ENCODE measurements at places on chromosomes 12 and 14. TPM values are rescaled to one million over a fixed set of nuclear protein-coding genes. Genes with fewer than 3 reads are reported as not detected.

DNA sequence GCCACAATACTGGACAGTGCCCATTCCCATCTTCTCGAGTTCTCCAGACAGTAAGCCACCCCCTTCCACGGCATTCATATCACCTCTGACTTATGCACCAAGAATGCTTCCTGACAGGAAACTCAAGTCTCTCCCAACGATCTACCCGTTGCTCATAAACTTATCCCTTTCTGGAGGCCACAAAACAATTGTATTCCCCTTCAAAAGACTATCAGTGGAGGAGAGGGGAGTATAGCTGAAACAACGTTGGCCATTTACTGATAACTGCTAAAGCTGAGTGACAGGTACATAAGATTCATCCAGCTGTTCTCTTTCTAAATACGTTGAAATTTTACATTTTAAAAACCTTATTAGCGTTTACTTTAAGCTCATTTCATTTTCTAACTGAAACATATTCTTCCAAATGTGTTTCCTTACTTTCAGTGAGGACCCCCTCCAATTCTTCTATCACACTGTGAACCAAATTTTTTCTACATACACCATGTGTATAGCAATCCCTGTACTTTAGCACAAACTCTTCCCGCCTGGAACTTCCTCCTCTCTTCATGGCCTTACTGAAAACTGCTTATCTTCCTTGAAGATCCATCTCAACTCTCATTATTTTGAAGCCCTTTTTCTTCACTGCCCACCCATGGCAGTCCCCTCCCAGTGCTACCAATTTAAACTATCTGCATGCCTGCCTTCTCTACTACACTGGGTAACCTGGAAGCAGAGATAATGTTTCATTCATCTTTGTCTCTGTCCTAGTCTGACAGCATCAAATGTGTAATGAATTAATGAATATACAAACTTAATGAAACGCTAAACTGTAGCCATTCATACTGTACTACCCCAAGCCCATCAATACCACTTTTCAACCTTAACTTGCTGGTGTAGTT is 28.8 kb downstream of the ATXN2 start:
- DNase-seq = peak; percentile 51

- DNase-seq = no peak
Observed at GRCh38 chr12:162467-163307, 51.3 kb downstream of the SLC6A12 start.

DNA sequence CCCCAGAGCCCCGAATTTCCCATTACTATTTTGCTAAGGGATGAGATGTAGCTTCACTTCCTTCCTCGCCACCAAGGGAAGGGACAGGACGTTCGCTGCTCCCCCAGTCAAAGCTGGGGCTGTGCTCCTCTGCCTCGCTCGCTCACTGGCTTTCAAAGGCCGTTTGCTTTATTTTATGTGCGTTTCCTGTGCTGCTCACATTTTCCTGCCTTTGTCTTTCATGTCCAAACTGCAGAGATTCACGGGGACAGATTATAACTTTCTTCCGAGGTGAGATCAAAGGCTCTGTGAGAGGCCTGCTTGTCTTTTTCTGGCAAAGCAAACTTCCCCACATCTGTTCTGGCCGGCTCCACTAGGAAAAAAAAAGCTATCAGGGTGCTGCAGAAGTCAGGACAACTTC is 76.0 kb upstream of the FZD10 start:
- DNase-seq = no peak

DNA sequence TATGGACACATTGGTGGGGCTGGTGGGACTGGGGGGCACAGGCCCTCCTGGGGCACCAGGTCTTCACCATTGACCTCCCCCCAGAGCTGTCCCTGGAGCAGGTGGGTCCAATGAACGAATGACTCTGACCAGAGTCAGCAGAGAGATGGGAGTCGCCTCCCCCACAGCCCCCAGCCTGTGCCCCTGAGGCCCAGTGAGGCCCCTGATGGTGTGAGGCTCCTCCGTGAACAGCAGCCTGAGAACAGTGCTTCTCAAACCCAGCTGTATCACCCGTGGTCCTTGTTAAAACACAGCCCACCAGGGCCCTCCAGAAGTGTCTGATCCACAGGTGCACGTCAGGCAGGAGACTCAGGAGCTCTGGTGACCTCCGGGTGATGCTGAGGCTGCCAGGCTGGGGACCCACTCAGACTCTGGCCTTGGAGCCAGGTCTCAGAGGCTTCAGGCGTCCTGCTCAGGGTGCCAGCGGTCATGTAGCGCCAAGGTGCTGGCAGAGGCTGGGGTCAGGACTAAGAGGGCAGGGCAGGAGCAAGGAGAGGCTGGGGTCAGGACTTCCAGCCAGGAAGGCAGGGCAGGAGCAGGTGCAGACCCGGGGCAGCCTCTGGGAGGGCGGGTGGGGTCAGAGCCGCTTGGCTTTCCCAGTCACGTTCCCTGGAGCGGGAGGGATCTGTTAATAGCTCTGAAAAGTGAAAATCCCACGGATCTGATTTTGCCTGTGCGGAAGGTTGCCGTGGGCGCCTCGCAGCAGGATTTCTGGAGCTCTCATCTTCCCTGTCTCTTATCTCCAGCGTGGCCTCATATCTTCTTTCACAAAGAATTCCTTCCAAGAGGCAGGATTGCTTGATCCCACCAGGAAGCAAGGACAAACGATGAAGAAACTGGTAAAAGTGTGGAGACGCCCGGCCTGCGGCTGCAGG is 35.0 kb downstream of the GALNT9 start:
- DNase-seq = no peak

- DNase-seq = no peak
Observed at GRCh38 chr12:121797937-121798786, 4.7 kb upstream of the RHOF start.

Gene KRT83
- polyA plus RNA-seq = not detected

GRCh38 chr12:95789126-95790032 is 1.2 kb downstream of the NTN4 start:
- DNase-seq = no peak

Gene LRP1
- 49.9 TPM for polyA plus RNA-seq

GRCh38 chr12:128318341-128318740 is 51.4 kb downstream of the TMEM132C start:
- no peak for DNase-seq

- DNase-seq = no peak
Observed at GRCh38 chr14:64364907-64365306, 23.2 kb upstream of the MTHFD1 start.

GRCh38 chr14:36363704-36364103 is 43.3 kb upstream of the MBIP start:
- DNase-seq = no peak

DNA sequence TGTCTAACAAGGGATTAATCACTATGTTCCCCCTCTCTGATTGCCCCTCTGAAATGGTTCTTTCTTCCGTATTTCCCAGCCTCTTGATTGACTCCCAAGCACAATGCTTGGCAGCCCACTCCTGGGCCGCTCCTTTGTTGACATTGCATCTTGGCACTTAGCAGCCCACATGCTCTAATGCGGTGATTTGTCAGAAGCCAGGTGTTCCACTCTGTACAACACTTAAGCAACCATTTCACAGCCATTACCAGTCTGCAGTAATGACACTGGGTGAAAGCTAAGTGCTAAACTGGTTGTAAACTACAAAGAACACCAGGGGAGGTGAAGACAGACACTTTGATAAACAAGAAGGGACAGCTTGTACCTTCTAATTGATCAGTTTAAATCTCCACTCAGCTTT is 353.5 kb downstream of the TMEM132D start:
- no peak for DNase-seq

GRCh38 chr14:25247609-25248008 is 197.7 kb upstream of the STXBP6 start:
- DNase-seq = no peak

DNA sequence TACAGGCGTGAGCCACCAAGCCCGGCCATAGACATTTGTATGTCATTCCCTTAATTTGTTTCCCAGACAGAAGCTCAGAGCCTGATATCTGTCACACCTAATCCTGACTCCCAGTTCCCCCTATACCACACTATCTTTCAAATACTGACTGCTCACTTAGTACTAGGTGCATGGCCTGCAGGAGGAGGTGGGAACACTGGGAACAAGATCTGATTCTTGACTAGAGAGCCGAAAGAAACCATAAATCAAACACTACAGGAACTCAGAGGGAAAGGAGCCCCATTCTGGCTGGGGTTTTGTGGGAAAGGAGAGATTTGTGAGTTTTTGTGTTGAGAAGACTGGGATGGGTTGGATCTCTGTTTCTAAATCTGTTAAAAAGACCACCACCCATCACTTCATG is 4.9 kb downstream of the KHNYN start:
- DNase-seq = no peak

DNA sequence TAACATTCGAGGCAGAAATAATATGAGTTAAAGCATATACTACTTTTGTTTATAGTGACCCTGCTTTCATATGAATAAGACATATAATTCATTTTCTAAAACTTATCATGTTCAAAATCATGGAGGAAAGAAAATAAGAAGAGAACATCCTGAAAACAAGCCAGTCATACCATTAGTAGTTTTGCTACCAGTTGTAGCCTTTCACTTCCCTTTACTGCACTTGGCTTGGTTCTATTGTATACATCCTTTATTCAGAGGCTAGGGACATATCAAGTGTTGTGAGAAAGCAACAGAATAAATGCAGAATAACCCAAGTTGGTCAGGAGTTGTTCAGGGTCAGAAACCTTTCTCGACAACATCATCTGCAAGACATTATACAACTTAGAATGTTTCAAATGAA is 598.7 kb downstream of the SOX5 start:
- DNase-seq = no peak

Gene SLC6A12
- polyA plus RNA-seq = 0.12 TPM

Gene SLC41A2
- 3.6 TPM for polyA plus RNA-seq

DNA sequence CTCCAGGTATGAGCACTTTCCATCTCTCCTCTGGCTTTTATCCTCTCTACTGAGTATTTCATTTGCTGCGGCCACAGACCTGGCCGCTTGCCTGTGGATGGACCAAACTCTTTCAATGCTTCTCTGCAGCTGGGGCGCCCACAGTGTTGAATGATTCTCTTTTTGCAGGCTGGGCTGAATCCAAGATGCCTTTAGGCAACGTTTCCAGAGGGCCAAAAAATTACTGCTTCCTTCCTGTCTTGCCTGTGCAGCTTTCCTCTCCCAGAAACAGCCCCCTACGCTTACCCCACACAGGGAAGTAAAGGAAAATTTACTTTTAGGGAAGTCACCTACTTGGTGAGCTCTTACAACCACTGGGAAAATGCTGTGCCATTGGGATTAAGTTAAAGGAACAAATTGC is 55.6 kb upstream of the JDP2 start:
- no peak for DNase-seq

DNA sequence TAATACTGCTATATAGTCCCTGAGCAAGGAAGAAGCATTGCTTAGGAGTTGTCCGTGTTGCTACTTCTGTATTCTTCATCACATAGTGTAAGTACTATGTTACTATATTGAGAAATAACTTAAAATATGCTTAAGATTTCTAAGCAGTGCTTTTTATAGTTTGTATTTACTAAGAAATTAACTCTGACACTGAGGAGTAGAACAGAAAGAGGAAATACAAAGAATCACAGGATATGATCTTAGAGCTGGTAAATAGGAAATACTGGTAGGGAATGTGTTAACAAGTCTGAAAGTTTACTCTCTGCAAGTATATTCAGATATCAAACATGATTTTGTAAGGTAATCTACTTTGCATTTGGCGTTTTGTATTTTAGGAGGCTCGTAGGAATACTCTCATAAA is 15.5 kb downstream of the XPOT start:
- DNase-seq = no peak

Gene CNOT2
- polyA plus RNA-seq = 77.2 TPM

Gene VWF
- polyA plus RNA-seq = 0.22 TPM

Gene GLS2
- polyA plus RNA-seq = 0.10 TPM

DNA sequence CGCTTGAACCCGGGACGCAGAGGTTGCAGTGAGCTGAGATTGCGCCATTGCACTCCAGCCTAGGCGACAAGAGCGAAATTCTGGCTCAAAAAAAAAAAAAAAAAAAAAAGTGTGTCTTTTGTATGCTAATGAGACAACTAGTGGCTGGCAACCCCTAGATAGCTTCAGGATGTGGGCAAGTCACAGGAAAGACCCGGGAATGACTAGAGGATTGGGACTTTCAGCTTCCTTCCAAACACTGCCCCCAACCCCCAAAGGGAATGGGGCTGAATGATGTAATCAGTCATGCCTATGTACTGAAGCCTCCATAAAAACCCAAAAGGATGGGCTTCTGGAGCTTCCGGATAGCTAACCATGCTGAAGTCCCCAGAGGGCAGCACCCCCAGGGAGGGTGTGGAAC is 28.6 kb downstream of the USP44 start:
- DNase-seq = no peak

Gene ERO1A
- polyA plus RNA-seq = 30.9 TPM

Gene WNT5B
- polyA plus RNA-seq = 22.2 TPM

DNA sequence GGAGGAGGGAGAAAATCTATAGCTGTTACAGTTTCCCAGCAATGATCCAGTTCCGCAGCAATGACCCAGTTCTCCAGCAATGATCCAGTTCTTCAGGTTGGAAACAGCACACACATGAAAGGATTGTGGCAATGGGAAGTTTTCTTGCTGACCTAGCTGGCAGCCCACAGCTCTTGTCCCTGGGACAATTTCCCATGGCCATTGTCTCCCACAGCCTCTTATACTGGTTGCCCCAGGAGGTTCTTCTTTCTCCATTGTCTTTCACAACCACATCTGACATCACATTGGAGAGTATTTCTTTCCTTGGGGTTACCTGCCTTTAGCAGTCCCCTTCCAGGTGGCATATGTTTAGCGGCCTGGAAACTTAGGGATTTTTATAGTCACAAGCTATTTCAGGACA is 209.8 kb upstream of the PLEKHG7 start:
- DNase-seq = no peak

Gene COCH
- 0.19 TPM for polyA plus RNA-seq

Gene AKAP5
- polyA plus RNA-seq = 0.77 TPM

GRCh38 chr12:126358806-126359205 is 1293.6 kb downstream of the AACS start:
- no peak for DNase-seq

DNA sequence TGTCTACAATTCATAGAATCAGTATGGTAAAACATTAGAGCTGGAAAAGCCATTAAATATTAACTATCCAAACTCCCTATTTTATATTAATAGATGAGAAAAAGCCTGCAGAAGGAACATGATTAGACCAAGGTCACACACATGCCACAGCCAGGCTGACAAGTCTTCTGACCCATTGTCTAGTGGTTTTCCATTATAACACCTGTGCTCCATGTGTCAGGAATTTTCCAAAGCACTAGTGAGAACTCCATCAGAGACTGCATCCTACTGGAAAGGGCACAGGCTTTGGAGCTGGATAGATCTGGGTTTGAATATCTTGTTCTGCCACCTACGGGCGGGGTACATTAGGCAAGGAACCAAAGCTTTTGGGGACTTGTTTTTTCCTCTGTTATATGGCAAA is 325.5 kb downstream of the RAD51B start:
- no peak for DNase-seq

- no peak for DNase-seq
Observed at GRCh38 chr14:26761532-26761931, 163.7 kb upstream of the NOVA1 start.

- DNase-seq = no peak
Observed at GRCh38 chr14:102164241-102164641, 24.5 kb downstream of the WDR20 start.

Gene C12orf50
- polyA plus RNA-seq = not detected

GRCh38 chr12:85825746-85826145 is 10.5 kb downstream of the RASSF9 start:
- no peak for DNase-seq

GRCh38 chr14:101132588-101132987 is 229.1 kb upstream of the RTL1 start:
- no peak for DNase-seq

Gene REC8
- 2.5 TPM for polyA plus RNA-seq

GRCh38 chr14:23800811-23801210 is 152.8 kb upstream of the DHRS4 start:
- no peak for DNase-seq
